ENCODE measurements at places on chromosomes 7 and 10.

DNA sequence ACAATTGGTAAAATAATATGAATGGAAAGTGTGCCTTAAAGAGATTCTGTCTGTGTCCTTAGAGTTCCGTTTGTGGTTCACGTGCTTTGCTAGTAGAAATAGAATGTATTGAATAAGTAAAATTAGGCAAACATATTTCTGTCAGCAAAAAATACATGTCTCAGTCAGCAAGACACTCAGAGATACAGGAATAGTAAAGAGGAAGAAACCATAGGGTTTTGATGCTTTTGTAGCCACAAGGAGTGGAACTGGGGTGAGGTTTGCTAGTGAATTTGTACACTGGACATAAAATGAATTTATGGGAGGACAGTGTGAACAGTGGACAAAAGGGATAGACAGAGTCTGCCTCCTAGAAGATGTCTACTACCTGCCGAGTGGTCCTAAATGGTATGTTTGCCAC, 289.2 kb upstream of the NRP1 start:
- DNase-seq = no peak

GRCh38 chr7:150668472-150668911, 17.0 kb upstream of the GIMAP2 start:
- DNase-seq = peak; percentile 41

DNA sequence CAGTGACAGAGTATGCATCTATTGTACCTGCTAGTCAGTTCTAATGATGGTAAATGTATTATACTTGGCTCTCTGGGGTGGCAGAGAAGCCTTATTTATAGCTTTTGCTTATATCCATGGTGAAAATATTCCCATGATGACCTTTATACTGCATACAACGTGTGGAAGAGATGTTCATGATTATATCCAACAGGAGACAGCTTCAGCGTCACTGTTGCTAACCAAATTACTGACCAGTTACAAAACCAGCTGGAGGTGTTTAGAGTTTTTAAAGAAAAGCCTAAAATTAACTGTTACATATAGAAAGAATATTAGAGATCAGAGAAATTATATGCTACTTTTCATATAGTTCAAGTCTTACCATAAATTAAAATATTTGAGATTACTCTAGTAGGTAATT, 280.8 kb downstream of the ETV1 start:
- no peak for DNase-seq

DNA sequence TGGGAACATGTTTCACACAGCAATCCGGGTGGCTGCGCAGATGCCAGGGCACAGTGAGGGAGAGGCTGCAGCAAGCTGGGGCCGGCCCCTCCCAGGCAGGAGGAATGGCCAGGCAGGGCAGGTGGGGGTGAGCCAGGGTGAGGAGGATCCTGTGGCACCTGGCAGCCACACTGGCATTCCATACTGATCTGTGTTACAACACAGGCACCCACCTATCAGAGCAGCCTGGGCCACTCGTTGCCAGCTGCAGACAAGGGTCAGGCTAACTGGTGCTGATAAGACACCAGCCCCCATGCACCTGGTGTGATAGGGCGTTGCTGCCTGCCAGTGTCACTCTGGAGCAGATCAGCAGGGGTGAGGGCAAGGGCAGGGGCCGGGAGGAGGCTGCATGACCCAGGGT, 16.6 kb upstream of the RET start:
- no peak for DNase-seq

DNA sequence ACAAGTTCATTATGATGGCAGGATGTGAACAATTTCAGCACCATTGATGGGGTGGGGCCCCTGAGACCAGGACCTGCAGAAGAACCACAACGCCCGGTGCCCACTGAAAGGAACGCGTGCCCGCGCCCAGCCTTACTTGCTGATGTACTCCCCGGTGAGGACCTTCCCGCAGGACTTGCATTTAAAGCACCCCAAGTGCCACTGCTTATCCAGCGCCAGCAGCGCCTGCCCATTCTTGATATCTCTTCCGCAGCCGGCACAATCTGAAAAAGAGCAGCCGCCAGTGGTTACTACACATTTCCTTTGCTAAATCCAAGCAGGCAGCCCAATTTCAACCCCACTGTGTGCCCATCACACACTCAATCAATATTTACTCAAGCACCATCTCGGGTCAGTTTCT, 110.6 kb downstream of the ABLIM1 start:
- no peak for DNase-seq

DNA sequence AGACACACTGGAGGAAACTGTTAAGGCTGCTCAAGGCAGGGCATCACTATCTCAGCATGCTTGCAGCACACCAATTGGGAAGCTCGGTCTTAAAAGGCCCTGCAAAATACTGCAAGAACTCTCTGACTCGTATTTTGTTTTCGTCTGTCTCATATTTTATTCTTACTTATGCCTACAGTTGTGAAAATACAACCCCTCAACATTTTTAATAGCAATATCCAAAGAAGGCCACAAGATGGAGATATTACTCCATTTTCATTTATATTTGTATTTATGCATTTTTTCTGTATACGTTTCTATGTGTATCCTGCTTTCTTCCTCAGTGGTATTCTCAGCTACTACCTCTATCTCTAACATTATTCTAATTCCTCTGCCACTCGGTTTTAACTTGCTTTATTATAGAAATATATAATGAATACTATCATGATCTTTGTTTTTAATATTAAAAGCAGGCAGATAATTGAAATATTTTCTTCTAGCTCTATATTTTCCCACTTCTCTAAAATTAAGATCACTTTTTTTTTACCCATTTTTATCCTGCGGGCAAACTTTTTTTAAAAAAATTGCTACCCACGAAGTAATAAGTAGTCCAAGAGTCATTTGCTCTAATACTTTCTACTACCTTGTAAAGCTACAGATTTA, 10.0 kb downstream of the DNAJC1 start:
- DNase-seq = no peak

DNA sequence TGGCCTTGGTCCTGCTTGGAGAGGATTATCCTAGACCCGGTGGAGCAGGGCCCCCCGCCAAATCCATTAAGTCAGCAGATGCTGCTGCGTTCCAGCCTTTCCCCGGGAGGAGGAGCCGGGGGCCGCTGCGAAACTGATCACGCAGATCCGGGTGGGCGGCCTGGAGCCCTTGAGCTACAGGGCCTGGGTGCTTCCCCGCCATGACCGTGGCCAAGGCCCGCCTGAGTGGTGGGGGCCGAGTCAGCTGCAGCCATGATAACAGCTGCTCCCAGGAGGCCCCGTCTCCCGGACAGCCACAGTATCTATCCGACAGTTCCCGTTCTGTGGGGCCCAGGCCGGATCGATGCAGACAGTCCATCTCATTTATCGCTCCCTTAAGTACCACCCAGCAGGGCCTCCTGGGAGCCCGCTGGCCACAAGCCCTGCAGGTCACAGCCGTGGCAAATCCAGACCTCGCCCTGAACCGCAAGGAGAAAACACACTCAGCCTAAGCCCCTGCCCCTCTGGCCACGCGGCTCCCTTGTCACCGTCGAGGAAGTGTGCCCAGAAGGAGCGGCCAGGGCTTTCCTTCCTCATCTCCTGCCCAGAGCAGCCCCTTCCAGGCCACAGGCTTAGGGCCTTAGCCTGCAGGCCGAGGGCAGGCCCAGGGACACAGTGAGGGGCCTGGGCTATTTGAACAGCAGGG, 34.4 kb upstream of the SLC29A4 start:
- DNase-seq = no peak

GRCh38 chr10:130108934-130109604, 1.6 kb downstream of the C10orf143 start:
- no peak for DNase-seq

DNA sequence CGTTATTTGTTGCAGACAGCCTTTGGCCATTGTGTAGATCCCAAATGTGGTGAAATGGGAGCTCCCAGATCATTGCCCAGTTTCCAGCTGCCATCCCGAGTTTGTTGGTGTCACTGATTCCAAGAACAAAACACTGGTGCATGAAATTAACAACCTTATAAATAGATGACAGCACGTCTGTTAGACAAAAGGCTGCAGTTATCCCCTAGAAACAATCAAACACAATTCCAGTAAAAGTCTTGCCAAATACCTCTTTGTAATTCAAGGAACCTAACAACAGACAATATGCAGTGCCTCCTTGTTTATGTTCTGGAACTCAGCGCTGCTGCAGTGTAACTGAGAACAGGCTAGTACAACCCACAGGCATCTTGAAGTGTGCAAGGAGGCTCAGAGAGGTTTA, 404.5 kb downstream of the PAXIP1 start:
- DNase-seq = no peak

DNA sequence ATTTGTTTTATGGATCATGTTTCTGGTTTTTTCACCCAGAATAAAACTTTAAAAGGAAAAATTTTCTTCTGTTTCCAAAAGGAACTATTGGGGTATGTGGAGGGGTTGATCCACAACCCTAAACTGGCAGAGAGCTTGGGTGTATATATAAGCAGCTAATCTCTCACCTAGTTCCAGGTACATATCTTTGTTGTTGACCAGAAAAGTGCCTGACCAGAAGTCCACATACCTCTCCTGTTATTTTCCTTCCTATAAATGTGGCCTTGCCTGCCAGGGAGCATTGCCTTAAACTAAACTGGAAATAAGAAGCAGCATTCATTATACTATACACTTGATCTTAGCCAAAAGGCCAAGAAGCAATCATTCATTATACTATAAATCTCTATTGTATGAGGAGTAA, 112.0 kb downstream of the ZEB1 start:
- DNase-seq = no peak

- DNase-seq = no peak
Observed at GRCh38 chr10:74651565-74651964, 174.8 kb upstream of the KAT6B start.

DNA sequence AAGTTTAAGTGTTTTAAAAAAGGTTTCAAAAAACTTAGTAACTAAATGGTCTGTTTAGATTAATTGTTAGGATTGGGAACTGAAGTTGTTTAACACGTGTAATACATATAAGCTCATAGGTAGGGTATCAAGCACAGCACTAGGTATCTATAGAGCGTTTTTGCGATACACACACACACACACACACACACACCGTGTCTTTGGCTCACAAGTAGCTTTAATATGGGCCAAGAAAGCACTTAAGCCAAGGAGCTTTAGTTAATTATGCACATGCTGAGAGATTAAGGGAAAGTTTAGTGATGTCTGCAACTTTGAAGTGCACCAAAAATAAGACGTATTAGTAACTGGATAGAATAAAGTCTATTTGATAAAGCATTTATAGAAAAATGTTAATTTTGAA, 93.8 kb upstream of the CNTNAP2 start:
- DNase-seq = no peak

- DNase-seq = no peak
Observed at GRCh38 chr10:130511766-130512165, 375.6 kb downstream of the GLRX3 start.

DNA sequence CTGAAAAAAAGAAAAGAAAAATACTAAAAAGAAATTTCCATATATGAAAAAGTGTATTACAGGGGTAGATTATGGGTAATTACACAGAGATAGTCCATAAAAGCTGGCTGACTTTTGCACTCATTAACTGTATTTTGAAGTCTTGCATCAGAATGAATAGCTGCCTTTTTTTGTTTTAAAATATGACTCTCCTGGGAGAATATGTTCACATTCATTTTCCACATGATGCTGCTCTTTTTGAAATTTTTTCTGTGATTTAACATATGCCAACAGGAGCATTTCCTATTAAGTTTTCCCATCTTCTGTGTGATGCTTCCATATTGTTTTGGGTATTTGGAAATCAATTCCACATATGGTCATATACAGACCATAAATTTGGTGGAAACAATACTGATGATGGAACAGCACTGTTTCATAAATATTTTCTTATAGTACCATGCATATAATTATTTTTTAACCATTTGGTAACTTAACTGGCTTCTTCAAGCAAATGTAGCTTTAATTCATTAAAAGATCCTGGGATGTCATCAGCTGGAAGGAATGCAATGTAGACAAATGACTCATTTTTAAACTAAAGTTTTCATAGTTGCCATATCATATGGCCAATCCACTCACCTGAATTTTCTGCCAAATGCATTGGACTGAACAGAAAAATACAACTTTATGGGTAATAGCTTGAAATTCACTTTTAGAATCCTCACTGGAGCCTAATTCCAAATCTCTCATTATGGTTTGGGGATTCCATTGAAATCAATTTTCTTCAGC, 313.9 kb upstream of the GLI3 start:
- no peak for DNase-seq
